ENCODE measurements at places on chromosomes 5 and 9. TPM values are rescaled to one million over a fixed set of nuclear protein-coding genes. Genes with fewer than 3 reads are reported as not detected.

DNA sequence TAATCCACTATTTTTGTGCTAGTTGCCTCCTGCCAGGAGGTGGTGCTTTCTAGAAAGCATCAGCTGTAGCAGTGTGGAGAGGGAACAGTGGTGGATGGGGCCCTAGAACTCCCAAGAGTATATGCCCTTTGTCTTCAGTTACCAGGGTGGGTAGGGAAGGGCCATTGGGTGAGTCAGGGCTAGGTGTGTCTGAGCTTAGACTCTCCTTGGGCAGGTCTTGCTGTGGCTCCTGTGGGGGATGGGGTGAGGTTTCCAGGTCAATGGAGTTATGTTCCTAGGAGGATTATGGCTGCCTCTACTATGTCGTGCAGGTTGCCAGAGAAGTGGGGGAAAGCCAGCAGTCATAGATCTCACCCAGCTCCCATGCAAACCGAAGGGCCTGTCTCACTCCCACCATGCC lies 11.3 kb upstream of the ADAMTS12 start:
- DNase-seq, result no peak

The C8G gene
- total RNA-seq, result 0.24 TPM

DNA sequence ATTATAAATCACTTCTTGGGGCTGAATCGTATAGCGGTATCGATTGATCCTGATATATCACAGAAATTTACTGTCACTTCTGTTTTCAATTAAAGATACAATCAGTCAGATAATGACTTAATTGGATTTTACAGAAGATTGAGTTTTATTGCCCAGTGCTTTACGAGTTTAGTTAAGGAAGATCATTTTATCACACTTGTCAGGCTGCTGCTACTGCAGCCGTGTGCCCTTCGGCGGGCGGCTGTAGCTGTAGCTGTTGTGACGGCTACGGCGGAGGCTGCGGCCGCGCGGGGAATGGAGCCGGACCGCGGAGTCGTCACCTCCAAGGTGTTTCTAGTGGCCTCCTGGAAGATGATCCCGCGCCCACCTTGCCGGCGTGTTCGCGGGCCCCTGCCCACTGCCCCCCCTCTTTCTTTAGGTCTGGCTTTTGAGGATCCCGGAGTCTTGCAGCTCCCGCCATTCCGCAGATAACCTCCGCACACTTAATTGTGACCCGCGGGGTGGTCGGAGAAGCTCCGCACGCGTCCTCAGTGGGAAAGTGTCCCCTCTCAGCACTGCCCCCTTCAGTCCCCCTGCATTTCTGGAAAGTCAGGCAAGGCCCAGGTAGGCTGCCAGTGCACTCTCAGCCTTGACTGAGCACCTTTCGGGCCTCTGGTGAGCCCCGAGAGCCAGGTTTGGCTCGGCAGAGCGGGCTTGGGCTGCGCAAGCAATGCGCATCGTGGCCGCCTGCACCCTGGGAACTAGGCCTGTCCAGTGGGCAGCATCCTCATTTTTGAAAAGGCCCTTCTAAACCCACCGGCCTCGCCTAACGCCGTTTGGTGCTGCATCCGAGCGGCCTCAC lies 6.9 kb upstream of the DMRT3 start:
- DNase-seq, result no peak

GRCh38 chr9:29751226-29751625 lies 2177.9 kb upstream of the C9orf72 start:
- DNase-seq, result no peak

DNA sequence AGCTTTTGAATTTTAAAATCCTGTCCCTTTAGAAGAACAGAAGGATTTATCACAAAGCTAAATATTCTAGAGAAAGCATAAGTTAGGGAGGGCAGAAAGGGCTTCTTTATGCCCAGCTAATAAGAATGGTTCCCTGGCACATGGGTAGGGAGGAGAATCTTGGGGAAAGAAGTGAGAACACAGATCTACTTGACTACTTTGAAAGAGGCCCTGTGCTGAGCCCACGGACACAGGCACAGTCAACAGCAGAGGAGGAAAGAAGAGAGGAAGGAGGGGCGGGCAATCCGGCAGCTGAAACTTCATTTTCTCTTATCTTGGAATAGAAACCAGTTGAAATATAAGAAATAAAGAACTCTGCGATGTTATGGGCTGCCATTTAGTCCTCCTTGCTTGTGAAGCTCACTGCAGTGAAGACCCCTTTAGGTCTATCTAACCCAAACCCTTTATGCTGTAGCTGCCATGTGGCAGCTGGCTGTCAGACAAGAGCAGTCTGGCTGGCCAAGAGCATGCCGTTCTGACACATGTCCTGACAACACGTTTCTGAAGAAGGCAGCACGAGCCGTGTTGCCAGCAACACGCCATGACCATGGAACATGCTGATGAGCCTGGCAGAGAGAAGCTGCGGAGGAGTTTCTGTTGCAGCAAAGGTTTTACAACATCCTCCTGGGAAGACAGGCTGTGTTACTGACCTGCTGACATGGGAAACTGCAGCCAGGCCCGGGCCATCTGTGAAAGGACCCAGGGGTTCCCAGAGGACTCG lies 34.2 kb downstream of the ABLIM3 start:
- no peak for DNase-seq
